Kasumi-1 (cell line): ENCODE measurements at places on chromosomes 5 and 9.

- no peak for DNase-seq
These were observed 565.0 kb downstream of the DMRTA1 start for GRCh38 chr9:23011669-23012068.

DNA sequence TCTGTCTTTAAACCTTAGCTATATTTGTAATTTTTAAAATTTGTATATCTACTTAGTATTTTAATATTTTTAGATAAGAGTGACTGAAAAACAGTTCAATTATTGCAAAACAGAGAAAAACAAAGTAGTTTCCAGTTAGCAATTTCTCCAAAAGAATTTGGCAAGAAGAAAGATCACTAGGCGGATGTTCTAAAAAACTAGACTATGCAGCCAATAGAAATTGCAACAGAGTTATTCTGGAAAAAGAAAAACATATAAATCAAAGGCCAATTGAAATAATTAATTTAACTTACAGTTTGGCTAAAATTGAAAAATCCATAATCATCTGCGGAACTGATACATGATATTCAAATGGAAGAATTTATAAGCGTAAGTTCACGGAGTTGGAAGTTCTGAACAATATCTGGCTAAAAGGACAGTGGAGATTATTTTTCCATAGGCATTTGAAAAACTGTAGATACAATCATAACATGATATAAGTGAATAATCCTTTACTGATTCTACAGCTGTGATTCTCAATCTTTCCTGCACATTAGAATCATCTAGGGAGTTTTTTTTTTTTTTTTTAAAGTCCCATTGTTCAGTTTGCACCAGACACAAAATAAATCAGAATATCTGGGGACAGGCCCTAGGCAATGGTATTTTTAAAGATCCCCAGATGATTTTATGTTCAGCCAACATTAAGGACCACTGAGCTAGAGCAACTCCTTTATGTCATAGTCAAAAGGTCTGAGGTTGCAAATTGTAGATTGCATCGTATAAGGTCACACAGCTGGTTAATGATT lies 605.1 kb upstream of the DAB2 start:
- DNase-seq, result no peak

- DNase-seq, result peak; percentile 45
These were observed 124.8 kb upstream of the RAD23B start for GRCh38 chr9:107158321-107158720.

DNA sequence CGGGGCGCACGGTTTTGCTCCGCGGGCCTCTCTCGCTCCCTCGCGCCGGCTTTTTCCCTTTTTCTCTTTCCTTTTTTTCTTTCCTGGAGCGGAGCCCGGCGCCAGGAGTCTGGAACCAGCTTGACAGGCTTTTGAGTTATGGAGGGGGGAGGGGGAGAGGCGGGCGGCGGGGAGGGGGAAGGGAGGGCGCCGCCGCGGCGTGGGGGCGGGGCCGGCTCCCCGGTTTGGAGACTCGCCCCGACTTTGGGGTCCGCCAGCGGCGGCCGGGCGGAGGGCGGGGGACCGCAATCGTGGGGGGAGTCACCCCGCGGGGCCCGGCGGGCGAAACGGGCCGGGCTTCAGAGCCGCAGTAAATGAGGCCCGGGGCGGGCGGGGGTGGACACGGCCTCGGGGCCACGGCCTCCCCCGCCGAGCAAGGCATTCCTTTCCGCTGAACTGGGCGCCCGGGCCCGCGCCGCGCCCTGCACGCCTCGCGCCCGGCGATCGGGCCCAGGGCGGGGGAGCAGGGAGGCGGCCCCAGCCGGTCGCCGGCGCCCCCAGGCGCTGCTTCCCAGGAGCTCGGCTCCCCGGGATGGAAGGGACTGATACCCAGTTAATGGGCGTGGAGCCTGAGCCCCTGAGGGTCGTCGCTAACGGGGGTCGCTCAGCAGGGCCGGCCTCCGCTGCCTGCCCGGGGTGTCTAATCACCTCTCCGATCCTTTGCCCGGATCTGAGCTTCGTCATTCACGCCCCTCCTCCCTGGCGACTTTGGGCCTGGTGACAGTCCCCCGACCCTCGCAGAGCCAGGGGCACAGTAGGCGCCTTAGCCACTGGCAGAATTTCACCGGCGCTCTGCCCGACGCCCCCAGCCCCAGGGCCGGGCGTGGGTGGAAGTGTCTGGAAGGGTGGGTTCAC lies 138.1 kb downstream of the C9orf50 start:
- DNase-seq, result no peak

GRCh38 chr5:93582677-93583438 lies at the start of gene NR2F1:
Gene NR2F1 (plus strand): TSS chr5:93583222. CDS start chr5:93585024, 1,802 bp downstream.
- peak; percentile 12 for DNase-seq

DNA sequence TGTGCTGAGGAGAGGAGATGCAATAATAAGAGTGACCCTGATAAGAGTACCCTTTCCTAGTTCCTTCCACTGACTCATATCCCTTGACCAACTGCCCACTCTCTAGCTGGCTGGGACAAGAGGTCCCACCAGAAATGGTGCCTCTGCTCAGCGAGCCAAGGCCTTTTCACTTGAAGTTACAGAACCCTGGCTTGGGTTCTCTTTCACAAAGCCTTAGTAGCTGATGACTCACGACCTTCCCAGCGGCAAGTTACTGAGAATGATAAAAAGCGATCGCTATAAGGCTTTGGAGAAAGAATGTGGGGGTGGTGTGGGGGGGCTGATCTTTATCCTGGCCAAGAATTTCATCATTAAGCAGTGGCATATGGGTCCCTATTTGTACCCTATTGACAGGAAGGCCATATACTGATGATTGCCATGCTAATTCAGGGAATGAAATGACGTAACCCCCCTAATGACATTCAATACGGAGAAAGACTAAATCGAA lies 90.3 kb downstream of the FBXO38 start:
- no peak for DNase-seq

DNA sequence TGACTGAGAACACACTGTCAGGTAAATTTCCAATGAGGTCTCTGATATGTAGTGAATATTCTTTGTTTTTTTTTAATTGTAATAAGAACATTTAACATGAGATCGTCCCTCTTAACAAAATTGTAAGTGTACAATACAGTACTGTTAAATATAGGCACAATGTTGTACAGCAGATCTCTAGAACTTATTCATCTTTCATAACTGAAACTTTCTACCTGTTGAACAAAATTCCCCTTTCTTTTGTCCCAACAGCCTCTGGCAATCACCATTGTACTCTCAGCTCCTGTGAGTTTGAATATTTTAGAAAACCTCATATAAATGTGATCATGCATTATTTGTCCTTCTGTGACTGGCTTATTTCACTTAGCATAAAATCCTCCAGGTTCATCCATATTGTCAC lies 10.6 kb upstream of the PRLR start:
- DNase-seq, result no peak

GRCh38 chr9:39588500-39589137 lies 233.2 kb downstream of the SPATA31A1 start:
- no peak for DNase-seq

- DNase-seq, result peak; percentile 20
These were observed 596.9 kb downstream of the PDE4D start for GRCh38 chr5:59296317-59297264.
